ENCODE measurements at places on chromosomes 7 and 10.

DNA sequence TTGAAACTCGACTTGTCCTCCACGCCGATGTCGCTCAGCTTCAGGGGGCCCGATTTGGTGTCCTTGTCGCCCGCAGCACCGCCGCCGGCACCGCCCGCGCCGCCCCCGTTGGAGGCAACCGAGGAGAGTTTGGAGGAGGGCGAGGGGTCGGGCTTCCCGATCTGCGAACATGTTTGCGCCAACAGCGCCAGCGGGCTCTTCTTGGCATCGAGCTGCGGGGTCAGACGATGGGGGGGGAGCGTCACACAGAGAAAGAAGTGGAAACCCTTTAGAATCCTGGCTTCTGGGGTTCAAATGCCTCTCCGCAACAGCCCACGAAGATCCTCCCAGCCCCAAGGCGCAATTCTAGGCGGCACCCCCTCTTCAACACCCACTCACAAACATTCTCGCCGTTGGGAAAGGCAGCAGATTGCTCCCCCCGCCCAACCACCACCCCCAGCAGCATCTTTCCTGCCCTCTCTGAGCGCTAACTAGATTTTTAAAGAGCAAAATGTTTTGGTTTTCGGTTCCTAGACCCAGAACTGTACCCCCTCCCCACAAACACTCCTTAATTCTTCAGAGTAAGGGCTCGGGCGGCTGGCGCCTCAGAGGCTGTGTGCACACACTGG lies 1.3 kb downstream of the ZNF503 start:
- no peak for DNase-seq

- no peak for DNase-seq
Measured at GRCh38 chr10:77320971-77321471, 316.6 kb downstream of the KCNMA1 start.

DNA sequence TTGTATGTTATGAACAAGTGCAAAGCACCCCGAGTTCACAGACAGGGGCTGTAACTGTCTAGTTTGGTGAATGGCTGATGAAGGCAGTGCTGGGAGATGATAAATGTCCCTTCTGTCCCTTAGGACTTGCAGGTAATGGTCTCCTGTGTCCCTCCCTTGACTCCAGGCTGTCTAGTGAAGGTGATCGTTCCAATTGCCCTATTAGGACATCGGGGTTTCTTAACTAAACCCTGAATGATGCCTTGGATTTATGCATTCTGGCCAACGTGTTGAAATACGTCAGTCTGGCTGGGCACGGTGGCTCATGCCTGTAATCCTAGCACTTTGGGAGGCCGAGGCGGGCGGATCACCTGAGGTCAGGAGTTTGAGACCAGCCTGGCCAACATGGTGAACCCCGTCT lies 69.4 kb downstream of the PFKFB3 start:
- DNase-seq, result no peak

GRCh38 chr7:29343399-29343798 lies 148.8 kb downstream of the CHN2 start:
- no peak for DNase-seq

DNA sequence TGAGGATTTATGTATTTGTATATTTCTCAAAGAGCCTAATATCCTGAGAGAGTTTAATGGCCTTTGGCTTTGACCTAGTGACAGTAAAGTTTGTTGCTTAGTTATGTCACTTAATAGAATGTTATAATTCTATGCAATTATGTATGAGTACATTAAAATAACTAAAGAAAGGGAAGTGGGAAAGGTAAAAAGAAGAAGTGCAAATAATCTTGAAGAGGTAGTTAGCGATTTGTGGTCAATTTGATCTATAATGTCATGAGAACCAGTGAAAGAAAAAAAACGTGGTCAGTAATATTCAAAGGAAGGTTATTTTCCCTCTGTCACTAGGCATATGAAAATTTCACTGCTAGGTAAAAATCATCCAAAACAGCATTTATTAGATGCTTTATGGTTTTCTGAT lies 143.4 kb upstream of the LSM8 start:
- DNase-seq, result no peak

DNA sequence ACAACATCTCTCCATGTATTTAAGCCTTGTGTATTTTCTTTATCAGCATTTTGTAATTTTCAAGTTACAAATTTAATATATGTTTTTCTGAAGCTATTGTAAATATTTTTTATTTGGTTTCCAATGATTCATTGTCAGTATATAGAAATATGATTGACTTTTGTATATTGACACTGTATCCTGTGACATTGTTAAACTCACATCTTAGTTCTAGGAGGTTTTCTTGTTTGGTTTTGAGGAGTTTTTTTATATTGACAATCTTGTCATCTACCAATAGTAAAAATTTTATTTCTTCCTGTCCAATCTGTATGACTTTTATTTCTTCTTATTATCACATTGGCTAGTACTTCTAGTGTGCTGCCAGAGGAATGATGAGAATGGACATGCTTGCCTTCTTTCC lies 393.7 kb downstream of the GPAM start:
- DNase-seq, result no peak

DNA sequence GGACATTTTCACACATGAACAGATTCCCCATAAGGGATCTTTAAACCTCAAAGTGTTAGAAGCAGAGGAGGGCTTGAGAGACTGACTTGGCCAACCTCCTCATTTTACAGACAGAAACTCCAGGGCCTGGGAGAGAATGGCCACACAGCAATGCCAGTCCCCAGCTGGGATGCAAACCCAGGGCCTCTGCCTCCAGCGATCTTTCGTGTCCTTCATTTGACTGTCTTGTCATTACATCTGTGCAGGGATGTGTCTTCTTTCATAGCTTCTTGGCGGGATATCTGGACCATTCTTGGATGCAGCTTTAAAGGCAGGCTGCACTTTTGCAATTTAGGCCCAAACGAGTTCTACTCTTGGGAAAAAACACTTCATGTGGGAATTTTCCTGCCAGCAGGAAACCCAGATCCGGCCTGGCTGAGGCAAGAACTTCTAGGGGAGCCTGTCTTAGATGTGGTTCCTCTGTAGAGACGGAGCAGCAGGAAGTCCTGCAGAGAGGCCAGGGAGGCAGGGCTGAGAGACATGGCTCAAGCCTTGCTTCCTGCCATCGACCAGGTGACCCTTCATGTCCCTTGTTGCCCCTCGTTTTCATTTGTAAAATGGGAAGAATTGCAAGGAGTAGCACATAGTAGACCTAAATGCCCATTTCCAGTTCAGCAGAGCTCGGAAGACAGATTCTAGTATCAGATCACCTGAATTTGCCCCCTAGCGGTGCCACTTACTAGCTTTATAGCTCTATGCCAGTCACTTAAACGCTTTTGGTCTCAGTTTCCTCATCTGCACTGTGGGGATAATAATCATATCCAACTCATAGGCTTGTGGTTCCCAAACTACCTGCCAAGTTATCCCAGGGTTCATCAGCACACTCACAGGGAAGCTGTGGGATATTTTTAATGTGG lies 43.9 kb upstream of the SLC29A3 start:
- DNase-seq, result no peak

DNA sequence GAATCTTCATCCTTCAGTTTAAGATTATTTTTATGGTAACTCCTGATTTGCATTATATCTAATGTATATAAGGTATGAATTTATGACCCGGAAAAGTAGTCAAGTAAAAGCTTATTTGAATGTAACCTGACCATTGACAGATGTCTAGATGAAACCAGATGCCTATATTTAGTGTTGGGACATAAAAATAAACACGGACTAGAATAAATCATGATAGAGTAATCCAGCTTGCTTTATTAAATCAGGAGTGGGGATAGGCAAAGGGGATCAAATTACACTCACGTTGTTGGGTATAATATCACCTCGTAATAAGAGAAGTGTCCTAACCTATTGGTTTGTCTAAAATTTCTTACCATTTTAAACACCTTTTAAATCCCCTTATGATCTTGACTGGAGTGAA lies 244.6 kb downstream of the AGMO start:
- no peak for DNase-seq

GRCh38 chr10:46031648-46032532 lies 1.5 kb upstream of the NCOA4 start:
- DNase-seq, result no peak
